ENCODE measurements at places on chromosomes 3 and 15.

- no peak for DNase-seq
These were observed 341.7 kb upstream of the KCNMB2 start for GRCh38 chr3:178194539-178194938.

DNA sequence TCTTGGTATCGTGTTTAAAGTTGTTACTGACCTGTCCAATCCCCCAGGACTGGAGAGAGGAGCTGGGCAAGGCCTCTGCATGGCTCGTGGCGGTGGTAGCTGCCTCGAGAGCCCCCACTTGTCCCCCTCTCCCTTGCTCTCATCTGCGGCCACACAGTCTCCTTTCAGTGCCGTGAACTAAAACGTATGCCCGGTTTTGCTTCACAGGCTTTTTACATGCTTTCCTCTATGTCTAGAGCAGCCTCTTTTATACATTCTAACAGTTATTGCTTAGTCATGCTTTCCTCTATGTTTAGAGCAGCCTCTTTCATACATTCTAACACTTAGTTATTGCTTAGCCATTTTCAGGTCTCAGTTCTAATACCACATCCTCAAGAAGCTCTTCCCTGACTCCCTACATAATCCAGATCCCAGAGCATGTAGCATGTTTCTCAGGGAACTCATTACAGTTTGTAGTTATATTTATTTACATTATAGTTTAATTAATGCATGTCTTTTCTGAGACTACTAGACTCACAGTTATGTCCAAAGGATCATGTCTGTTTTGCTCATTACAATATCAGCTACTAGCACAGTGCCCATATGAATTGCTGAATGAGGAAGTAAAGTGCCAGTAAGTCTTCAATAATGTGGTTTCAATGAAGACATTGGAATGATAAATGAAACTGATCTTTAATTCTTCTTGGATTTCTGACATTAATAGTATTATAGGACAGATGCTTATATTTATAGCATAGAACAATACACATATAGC lies 66.5 kb upstream of the TBL1XR1 start:
- DNase-seq = no peak

GRCh38 chr3:119596398-119596797 lies 1.3 kb upstream of the PLA1A start:
- no peak for DNase-seq

- DNase-seq = no peak
These were observed 132.4 kb downstream of the ADAMTS9 start for GRCh38 chr3:64555351-64555750.

DNA sequence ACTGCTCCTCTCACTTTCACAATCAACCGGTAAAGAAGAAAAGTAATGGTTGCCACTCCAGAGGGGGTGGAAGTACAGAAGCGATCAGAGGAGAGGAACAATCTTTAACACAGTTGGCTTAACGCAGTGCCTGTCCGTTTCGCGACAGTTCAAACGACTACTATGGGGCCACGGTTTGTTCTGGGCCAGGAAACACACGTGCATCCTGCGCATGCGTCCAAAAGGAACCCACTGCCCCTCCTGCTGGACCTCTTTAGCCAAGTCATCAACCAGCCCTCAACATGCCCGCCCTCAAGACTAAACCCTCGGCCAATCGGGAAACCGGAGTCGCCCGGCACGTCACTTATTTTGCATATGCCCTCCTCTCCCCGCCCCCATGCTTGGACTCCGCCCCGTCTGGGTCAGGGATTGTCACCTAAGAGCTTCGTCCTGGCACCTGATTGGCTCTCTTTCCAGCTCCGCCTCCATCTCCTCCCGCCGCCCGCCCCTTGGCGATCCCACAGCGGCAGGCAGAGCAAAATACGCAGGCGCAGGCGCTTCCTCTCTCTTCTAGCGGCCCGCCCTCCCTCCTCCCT lies 345 bp upstream of the CDV3 start:
- peak; percentile 100 for DNase-seq

GRCh38 chr15:71344316-71344715 lies 229.0 kb downstream of the THSD4 start:
- DNase-seq = no peak

GRCh38 chr3:46537779-46538178 lies 28.3 kb downstream of the LRRC2 start:
- DNase-seq = no peak

- DNase-seq = no peak
These were observed 786.5 kb downstream of the PDCD6IP start for GRCh38 chr3:34584971-34585370.

DNA sequence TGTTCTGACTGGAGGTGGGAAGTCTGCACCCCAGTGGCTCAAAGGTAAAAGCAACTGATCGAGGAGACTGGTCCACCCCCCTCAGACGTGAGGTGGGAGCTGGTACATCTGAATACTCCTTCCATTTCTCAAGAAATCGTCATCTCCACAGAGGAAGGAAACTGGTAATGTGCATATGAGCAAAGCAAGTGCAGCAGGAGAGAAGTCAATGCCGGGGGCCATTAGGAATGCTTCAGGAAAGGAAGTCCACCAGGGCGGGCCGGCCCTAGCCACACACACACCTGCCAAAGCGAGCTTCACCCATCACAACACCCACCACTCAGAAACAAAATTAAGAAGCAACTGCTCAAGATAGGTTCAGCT lies 8.5 kb downstream of the TBC1D2B start:
- DNase-seq = no peak

- no peak for DNase-seq
These were observed 54.8 kb downstream of the LYZL4 start for GRCh38 chr3:42355612-42356011.

- DNase-seq = no peak
These were observed 26.5 kb downstream of the MEF2A start for GRCh38 chr15:99592145-99592791.

GRCh38 chr3:134055661-134056060 lies 25.9 kb upstream of the SLCO2A1 start:
- DNase-seq = no peak

- no peak for DNase-seq
These were observed 36.7 kb downstream of the SMAD3 start for GRCh38 chr15:67101911-67102598.

- no peak for DNase-seq
These were observed 201.3 kb upstream of the MRPL3 start for GRCh38 chr3:131704098-131704497.

DNA sequence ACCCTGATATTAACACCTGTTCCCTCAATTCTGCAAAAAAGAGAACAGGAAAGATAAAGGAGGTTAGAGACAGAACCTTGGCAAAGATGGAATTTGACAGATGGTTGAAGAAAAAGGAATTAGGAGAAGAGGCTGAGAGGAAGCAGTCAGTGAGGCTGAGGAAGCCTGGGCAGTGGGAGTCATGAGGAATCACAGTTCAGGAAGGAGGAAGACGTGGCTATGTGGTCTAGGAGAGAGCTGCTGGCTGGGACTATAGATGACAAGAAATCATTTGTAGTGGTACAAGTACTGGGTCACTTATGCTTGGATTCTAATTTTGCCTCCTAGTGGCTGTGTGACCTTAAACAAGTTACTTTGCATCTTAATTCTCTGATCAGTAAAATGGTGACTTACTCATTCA lies 49.0 kb downstream of the LARS2 start:
- no peak for DNase-seq

- no peak for DNase-seq
These were observed 71.0 kb upstream of the THRB start for GRCh38 chr3:24565656-24566055.

GRCh38 chr3:122217901-122218300 lies 34.4 kb downstream of the CASR start:
- no peak for DNase-seq

DNA sequence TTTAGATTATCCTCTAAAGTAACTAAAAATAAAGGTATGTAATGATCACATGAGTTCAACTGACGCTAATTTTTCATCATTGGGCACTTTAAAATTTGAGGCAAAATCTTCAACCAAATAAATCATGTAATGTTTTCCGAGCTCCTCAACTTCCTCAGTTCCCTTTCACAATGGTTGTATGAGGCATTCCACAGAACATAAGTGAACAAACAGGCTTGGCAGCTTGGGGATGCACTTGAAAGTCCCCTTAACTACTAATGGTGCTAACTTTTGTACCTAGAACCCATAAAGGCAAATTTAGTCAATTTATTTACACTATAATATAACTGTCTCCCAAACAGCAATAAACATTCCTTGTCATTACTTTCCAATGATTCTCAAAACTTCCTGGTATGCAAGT lies 1137.9 kb downstream of the ROBO2 start:
- no peak for DNase-seq

DNA sequence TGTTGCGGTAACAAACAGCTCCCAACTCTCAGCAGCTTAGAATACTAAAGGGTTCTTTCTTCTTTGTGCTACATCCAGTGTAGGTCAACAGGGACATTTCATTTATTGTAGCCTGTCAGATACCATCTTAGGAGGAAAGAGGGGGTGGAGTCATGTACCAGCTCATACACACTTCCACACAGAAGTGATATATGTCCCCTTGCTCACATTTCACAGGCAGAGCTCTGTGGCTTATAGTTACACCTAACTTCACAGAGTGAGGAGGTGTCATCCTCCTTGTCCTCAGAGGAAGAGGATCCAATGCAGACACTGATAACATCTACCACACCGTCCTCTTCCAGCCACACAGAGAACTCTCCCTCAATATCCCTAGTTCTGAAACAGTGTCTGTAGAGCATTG lies 247.2 kb downstream of the SLCO3A1 start:
- no peak for DNase-seq

- no peak for DNase-seq
These were observed 20.8 kb upstream of the ARHGEF3 start for GRCh38 chr3:56822501-56822900.

DNA sequence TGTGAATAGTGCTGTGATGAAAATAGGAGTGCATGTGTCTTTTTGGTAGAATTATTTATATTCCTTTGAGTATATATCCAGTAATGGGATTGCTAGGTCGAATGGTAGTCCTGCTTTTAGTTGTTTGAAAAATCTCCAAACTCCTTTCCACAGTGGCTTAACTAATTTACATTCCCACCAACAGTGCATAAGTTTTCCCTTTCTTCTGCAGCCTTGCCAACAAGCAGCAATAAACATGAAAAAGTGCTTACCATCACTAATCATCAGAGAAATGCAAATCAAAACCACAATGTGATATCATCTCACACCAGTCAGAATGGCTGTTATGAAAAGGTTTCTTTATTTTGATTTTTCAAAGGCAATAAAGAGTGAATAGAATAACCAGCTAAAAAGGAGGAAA lies 1105.9 kb downstream of the NAALADL2 start:
- DNase-seq = no peak

DNA sequence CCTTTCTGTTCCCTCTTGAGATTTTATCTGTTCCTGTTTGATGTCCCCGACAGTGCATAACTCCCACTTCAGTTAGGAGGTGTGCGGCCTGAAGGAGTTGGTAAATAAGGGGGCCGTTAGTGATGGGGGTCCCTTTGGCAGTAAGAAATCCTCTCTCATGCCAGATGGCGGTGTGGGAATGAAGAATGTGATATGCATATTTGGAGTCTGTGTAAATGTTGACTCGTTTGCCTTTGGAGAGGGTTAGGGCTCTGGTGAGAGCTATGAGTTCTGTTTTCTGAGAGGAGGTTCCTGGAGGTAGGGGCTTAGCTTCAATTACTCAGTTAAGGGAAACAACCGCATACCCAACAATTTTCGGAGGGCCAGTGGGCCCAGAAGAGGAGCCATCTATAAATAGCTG lies 38.8 kb upstream of the RNF7 start:
- no peak for DNase-seq

GRCh38 chr3:166889241-166889640 lies 490.9 kb downstream of the ZBBX start:
- no peak for DNase-seq

GRCh38 chr3:37642670-37643598 lies 218.7 kb upstream of the CTDSPL start:
- no peak for DNase-seq

DNA sequence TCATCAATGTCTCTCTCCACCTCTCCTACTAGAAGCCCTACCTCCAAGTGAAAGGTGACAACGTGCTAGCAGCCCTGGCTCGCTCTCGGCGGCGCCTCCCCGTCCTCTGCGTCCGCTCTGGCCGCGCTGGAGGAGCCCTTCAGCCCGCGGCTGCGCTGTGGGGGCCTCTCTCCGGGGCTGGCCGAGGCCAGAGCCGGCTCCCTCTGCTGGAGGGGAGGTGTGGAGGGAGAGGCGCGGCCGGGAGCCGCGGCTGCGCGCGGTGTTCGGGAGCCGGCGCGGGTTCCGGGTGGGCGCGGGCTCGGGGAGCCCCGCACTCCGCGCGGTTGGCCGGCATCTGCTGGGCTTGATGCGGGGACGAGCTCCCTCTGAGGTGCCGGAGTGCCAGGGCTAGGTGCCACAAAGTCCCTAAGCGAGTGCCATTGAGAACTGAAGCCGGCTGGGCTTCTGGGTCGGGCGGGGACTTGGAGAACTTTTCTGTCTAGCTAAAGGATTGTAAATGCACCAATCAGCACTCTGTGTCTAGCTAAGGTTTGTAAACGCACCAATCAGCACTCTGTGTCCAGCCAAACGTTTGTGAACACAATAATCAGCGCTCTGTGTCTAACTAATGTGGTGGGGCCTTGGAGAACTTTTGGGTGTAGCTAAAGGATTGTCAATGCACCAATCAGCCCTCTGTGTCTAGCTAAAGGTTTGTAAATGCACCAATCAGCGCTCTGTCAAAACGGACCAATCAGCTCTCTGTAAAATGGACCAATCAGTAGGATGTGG lies 84.8 kb upstream of the ARRDC4 start:
- DNase-seq = no peak

DNA sequence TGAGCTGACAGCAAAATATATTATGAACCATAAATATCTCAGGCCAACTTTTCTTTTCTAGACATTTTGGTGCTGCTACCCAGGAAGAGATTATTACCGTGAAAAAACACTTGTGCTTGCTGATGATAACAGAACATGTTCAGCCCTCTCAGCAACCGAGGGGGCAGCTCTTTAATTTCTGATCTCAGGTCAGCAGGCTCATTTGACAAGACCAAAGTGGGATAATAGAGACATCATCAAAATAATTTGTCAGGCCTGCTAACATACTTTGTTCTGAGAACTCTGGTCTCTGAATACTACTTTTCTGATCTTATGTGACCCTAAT lies 645.9 kb upstream of the KCNMB2 start:
- no peak for DNase-seq

DNA sequence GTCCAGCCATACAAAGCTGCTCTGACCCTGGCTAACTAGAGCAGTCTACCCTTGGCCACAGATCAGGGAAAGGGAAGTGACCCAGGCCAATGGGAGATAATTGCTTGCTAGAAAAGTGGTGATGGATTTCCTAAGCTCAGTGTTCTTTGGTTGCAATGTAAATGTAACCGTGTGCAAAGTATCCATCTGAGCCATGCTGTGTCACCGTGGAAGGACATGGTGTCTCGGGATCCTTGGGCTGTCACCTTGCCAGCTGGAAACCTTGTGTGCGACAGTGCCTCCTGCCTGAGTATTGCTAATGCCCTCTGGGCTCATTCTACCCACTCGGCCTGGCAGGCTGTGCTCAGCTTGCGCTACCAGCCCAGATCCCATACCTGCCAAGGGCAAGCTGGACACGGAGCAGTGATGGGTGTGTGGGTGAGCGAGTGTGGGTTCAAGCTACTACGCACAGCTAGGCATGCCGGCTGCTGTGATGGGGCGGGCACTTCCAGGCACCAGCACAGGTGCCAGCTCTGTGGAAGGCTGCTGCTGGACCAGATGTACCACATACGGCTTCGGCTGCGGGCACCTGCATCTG lies 10.7 kb upstream of the SIAH2 start:
- DNase-seq = no peak

GRCh38 chr15:50740955-50741354 lies 24.6 kb downstream of the SPPL2A start:
- no peak for DNase-seq

- DNase-seq = no peak
These were observed 3.4 kb upstream of the LMLN start for GRCh38 chr3:197956626-197956988.
